ENCODE measurements at places on chromosomes 5 and 9.

DNA sequence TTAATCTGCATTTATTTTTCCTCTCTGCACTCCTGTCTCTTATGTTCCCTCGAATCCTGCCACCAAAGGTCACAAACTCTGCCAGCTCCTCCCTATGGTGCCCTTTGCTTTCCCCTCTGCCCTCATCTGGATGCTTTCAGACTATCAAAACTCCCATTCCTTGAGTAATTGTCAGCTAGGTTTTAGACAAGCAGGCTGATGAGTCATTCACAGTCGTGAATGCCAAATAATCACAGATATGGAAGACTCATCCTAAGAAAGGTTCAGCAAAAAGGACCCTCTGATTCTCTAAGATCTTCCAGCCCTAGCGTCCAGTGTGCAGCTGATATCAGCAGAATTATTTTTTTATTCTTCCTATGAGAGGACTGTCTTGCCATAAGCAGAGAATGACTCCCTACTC is 104.5 kb upstream of the NUDT12 start:
- no peak for DNase-seq

GRCh38 chr5:159412284-159413046 is 82.2 kb upstream of the IL12B start:
- peak; percentile 47 for DNase-seq

DNA sequence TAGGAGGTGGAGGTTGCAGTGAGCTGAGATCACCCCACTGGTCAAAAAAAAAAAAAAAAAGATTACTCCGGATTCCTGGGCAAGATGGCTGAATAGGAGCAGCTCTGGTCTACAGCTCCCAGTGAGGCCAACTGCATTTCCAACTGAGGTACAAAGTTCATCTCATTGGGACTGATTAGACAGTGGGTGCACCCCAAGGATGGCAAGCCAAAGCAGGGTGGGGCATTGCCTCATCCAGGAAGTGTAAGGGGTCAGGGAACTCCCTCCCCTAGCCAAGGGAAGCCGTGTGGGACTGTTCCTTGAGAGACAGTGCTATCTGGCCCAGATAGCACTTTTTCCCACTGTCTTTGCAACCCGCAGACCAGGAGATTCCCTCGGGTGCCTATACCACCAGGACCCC is 70.7 kb downstream of the CARTPT start:
- DNase-seq: no peak

DNA sequence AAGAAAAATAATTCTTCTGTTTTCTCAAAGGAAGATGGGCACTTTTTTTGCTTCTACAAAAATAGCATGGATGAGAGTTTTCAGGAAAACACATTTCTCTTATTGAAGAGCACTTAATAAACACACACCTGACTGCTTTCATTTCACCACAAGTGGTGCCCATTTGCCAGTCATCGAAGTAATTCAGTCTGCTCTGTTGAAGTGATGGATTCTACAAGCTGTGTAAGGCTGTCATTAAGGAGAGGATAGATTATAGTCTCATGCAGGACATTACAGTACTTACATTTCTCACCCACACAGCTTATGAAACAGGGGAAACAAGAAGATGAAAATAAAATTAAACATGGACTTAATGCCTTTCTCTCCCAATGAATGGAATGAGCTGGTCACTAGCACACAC is 165.2 kb downstream of the NR2F1-AS1 start:
- no peak for DNase-seq

DNA sequence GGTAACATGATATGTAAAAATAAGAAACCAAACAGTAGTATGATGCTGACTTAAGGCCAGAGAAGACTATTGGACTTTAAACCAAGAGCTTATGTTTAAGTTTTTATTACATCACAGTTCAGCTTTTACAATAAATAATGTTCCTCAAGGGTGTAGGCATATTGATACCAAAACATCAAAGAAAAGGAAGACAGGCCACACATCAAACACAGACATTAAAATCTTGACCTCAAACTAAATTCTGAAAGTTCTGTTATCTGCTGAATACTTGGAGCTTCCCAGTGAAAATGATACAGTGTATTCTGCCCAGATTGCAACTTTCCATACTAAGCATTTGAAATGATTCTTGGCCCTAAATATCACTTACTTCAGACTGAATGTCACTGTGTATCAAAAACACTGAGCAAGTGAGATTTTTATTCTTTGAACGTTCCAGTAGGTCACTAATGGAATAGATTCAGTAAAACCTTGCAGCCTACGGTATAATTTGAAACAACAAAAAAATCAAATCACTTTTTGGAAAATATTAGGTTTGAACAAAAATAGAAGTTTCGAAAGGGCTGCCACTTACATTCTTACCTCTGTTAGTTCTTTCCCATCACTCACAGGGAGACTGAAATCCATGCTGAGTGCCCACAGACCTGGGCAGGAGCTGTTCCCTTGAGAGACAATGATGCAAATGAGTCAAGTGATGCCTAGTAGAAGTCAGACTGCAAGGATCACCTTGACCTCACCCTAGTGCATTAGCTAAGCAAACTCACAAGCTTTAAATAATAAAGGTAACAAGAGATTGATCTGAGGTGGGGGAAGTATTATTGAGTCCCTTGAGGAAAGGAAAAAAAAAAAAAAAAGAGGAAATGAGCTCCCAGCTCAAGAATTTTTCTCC is 2.5 kb downstream of the LPAR1 start:
- no peak for DNase-seq

- DNase-seq: no peak
Observed at GRCh38 chr9:9778293-9778692, 834.5 kb downstream of the PTPRD start.

DNA sequence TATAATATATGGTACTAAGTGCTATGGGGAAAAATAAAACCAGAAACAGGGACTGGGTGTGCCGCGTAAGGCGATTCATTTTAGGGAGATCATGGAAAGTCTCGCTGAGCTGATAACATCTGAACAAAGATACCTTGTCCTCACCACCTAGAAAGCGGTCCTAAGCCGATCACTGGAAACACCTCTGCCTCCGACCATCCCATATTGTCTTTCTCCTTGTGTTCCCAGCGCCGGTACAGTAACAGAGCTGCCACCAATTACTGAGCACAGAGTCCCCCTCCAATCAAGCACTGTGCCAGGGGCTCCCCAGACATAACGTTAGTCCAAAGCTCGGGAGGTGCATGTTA is 704 bp downstream of the CCDC112 start:
- DNase-seq: no peak

- no peak for DNase-seq
Observed at GRCh38 chr9:113299800-113300292, 3.3 kb downstream of the RNF183 start.

DNA sequence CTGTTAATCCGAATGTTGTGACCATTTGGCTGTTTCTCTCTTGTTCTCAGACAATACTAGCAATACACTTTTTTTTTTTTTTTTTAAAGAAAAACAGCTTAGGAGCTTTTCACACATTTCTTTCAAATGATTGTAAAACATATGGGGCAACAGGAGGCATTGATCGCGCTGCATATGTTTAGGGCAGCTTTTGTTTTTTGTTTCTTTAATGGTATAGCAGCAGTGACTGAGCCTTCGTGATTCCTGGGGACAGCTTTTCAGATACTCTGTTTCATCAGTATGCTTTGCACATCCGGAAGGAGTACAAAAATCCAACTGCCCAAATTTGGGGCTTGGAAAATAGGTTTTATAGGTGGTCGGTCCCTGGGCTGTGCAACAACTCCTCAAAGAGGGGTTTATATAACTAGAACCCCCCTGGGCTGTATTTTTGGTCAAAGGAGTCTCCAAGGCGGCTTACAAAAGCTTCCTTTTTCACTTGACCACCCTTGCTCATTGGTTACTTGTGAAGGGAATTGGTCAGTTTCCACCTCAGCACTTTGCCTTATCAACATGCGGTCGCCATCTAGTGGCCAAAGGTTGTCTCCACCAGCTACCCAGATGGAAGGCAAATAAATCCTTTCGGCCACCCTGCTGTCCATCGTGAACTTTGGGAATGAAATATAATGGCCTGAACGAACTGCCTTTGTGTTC is 91.8 kb downstream of the PDE6A start:
- DNase-seq: peak; percentile 40

DNA sequence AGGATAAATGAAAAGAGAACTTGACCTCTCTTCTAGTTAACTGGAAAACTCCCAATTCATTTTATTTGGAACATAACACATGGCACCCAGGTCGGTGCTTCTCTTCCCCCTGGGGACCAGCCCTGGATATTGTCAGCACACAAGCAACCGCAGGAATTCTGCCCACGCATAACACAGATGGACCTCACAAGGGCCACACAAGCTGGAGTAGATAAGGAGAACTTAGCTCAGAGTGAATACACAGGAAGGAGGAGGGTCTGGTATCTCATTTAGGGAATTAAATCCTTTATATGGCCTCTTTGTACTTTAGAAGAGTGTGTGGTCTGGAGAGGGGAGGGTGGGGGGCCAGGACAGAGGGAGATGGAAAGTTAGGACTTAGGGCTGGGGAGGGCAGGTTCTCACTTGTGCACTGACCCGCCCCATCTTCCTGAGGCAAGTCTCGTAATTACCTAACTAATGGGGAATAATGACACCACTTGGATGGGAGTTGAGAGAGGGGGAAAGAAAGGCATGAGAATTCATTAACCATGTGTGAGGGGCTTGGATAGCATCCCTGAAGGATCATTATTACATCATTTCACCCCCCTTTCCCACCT is 341.2 kb upstream of the WWC1 start:
- DNase-seq: no peak

DNA sequence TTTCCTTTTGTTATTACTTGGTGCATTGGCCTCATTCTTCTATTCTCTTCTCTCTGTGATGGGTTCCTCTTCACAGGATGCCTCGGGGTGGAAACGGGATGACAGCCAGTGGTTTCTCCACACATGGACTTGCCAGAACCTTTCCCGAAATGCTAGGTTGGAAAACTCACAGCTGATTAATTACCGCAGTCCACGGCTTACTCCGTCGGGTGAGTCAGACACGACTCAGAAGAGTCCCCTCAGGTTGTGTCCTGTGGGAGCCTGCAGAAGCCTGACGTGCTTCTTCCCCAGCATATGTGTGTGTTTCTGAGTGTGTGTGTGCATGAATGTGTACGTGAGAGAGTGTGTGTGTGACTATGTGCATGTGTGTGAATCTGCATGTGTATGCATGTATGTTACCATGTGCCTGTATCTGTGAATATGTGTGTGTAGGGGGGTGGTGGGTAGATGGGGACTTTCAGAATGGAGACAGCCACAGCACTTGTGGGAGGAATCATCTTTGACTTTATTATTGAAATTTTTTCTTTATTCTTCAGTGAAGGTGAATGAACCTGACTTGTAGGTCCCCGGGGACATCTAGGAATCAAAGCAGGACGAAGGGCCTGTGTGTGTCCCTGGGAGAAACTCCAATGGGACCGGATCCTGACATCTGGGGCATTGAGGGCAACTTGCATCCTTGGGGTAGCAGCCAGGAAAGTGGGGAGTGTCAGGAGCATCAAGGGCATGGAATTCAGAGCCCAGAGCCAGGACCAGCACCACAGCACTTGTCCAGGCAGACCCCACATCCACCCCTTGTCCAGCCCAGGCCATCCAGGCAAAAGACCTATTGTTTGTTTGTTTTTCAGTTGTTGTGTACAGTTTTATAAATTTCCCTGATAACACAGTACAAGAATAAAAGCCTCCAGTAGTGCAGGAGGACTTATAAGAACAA is 21.9 kb upstream of the MED10 start:
- DNase-seq: no peak

DNA sequence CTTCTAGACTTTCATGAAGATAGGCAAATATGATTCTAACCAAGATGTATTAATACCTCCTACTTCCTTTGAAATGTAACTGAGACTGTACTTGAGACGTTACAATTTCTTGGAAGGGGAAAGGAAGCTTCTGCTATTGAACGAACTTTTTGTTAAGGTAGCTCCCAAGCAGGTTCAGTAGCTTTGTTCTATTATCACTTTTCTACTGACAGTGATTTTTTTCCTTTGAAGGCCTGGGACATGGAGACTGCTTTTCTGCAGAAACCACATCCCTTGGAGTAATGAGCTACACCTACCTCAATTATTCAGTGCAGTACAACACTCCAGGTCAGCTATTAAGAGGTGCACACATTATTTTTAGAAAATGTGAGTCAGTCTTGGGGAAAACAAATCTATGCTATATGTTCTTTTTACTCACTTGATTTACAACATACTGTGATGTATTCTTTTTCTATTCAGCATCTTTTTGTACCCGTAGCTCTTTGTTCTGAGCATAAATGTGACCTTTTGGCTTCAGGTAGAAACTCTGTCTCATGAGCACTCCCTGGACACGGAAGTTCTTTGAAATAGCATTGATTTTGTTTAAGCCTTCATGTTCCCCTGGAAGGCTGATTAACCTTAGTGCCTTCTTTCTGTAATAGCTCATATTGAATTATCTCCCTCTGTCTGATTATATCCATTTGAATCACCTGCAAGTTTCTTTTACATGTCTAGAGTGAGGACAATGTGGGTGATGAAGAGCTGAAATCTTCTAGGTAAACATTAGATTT is 56.5 kb upstream of the CDKN2B start:
- no peak for DNase-seq

- no peak for DNase-seq
Observed at GRCh38 chr5:140734354-140734753, 34.1 kb downstream of the ZMAT2 start.

DNA sequence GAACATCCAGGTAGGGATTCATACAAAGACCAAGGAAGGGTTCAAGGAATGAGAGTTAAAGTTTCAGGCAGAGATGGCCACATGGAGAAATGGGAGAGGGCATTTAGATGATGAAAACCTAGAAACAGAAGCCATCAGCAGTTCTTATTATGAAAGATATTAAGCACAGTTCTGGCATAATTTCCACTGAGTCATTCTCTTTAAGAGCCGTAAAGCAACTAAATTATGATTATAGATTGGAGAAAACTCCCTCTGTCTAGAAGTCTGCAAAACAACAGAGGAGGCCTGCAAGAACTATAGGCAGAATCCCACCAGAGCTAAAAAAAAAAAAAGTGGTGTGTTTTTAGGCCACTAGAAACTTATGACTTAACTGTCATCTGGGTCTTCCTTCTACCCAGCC is 157.1 kb upstream of the MPDZ start:
- no peak for DNase-seq

DNA sequence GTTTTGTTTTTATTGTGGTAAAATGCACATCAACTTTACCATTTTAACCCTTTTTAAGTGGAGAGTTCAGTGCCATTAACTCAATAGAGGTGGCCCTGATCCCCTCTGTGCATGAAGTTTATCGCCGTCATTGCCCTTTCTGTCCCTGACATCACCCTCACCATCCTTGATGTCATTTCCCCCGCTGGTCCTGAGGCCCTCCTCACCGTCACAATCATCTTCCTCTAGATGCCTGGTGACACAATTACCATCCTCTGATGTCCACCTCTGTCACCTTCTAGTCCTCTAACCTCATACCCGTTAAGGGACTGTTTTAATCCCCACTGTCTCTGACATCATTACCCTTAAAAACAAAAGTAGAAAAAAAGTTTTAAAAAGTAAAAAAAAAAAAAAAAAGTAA is 112.5 kb upstream of the TBC1D2 start:
- DNase-seq: no peak

DNA sequence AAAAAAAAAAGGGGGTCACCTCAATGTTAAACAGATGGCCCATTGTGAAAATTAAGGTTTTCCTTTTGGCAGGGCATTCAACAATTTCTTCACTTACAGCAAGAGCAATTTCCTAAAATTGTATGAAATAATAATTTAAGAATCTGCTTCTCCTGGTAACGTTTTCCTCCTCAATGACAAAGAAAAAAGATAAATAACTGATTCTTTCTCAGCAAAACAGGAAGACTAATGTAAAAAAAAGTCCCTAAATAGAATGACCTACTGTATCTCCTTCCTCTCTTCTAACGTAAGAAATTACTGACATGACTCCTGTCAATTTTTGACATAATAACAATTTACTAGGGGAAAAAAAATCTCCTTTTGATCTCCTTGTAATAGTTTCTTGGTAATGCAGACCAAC is 25.5 kb downstream of the ABHD17B start:
- DNase-seq: no peak
